B cell (primary cell): ENCODE measurements at places on chromosomes 2 and 18. TPM values are rescaled to one million over a fixed set of nuclear protein-coding genes. Genes with fewer than 3 reads are reported as not detected.

The ELOA2 gene
- not detected in 2 replicates for polyA plus RNA-seq

DNA sequence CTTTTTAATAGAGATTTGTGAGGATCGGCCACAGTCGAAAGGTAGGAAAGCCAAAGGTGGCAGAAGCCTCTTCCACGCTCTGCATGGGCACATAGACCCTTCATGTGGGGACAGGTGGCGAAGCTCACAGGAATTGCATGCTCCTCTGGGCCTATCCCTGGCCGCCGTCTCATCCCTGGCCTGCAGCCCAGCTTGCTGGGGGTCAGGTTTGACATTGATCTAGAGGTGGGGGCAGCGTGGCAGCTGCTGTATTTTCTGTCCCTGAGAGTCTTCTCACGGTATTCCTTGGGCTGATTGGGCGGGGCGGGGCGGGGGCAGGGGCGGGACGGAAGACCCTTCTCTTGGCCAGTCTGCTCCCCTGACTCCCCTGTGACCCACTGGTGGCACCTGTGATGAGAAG lies 48.9 kb downstream of the STK25 start:
- H3K36me3 ChIP-seq = no peaks in the 10 kb centered on the region
- DNase-seq = no peak

DNA sequence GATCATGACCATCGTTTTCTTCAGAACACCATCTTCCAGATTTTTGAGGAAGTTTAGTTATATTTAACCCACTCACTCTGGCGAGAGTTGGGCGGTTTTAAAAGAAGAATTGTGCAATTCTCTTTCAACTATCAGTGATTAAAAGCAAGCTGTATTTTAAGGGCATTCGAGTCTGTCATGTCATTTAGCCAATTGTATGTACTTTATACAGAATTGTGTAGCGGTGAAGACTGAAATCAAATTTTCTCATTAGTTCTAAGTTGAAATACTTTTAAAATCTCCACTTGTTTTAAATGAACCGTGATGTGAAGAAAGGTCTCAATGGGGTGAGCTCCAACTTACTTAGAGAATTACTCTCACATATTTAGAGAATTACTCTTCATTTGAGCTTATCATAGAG lies 214.6 kb upstream of the DTNA start:
- H3K4me3 ChIP-seq = no peak overlapping the region
- DNase-seq = no peak
- H3K27me3 ChIP-seq = peaks cover 4% of the 10 kb centered on the region
- no peaks in the 10 kb centered on the region for H3K36me3 ChIP-seq

DNA sequence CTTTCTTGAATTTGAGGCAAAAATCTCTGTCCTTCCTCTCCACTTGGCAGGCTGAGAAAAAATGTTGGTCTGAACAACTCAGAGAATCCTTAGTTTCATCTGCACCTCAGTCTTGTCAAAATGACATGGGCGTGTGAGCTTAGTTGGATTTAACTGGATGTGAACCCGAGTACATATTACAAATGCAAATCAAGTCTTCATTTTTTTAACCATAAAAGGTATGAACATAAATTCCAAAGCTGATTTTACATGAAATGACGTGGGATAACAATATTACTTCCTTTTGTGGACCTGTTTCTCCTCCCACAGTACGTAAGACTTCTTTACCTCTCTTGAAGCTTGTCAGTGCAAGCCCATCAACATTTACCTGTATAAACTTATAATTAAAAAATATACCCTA lies 32.6 kb upstream of the RND3 start:
- no peaks in the 10 kb centered on the region for H3K4me1 ChIP-seq
- H3K4me3 ChIP-seq = no peak overlapping the region
- no peaks in the 10 kb centered on the region for H3K27me3 ChIP-seq

- DNase-seq = no peak
- peaks cover 2% of the 10 kb centered on the region for H3K27me3 ChIP-seq
- no peak overlapping the region for H3K4me3 ChIP-seq
- H3K36me3 ChIP-seq = no peaks in the 10 kb centered on the region
These were observed 43.2 kb upstream of the SIX2 start for GRCh38 chr2:45052388-45052928.

DNA sequence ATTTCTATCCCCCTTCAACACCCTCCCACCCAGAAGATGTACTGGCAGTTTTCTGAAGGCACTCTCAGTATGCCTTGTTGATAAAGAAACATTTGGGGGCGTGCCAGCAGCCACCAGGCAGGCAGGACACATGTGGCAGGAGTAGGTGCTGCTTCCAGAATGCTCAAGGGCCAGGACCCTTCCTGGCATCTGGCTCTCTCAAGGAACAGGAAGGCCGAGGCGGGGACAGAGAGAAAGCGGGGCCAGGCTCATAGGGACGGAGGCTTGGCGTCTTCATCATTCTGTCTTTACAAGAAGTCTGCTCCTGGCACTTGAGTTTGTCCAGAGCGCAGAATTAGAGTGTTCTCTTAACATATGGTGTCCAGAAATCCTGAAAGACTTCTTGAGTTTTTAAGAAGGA lies 121.6 kb downstream of the FAM210A start:
- H3K4me3 ChIP-seq = no peak overlapping the region
- H3K36me3 ChIP-seq = peaks cover 2% of the 10 kb centered on the region

The CCDC74B gene
- polyA plus RNA-seq = 0.48 and 1.1 TPM in 2 replicates

The AFG3L2 gene
- 11.9 and 16.1 TPM in 2 replicates for polyA plus RNA-seq

DNA sequence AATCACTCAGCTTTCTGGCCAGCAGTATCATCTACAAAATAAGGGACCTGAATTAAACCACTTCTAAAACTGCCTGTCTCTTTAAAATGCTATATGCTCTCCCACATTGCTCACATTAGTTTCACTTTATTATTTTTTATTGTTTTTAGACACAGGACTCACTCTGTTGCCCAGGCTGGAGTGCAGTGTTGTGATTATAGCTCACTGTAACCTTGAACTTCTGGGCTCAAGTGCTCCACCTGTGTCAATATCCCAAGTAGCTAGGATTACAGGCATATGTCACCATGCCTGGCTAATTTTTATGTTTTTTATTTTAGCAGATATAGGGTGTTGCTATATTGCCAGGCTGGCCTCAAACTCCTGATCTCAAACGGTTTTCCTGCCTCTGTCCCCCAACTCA lies 591.3 kb upstream of the ZNF804A start:
- H3K27me3 ChIP-seq = no peaks in the 10 kb centered on the region
- H3K4me3 ChIP-seq = no peak overlapping the region
- H3K36me3 ChIP-seq = no peaks in the 10 kb centered on the region
- no peaks in the 10 kb centered on the region for H3K4me1 ChIP-seq

The SPC25 gene
- 0.12 and 0.16 TPM in 2 replicates for polyA plus RNA-seq

DNA sequence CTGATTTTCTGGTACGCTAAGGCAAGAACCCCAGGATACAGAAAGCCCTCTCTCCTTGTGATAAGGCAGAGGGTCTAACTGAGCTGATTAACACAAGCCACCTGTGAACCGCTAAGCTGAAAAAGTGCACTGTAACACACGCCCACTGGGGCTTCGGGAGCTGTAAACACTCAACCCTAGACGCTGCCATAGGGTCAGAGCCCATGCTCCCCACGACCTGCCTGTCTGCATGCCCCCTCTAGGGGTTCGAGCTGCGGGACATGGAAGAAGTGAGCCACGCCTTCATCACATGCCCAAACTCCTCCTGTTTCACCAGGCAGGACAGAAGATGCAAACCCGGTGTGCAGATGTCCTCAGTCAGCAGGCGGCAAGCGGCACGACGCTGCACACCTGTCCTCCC lies 173.9 kb upstream of the RAB12 start:
- H3K36me3 ChIP-seq = no peaks in the 10 kb centered on the region
- H3K27ac ChIP-seq = no peak overlapping the region
- no peaks in the 10 kb centered on the region for H3K27me3 ChIP-seq
- no peak overlapping the region for H3K4me3 ChIP-seq
- no peaks in the 10 kb centered on the region for H3K4me1 ChIP-seq

DNA sequence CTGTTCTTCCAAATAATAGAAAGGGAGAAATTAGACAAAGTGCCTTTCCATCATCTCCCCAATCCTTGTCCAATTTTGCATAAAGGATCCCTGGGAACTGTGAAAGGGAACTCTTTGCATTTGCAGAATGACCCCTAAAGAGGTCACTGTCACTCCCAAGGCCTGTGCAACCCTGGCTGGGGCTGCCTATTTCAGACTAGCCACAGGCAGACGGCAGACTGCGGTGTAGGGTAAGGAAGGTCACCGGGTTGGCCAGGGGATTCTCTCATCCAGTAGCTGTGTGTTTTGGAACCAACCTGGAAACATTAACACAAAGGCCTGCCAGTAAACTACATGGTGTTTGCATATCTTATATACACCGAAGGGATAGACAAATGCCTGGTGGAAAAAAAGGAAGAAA lies 818.7 kb downstream of the BCL11A start:
- H3K4me1 ChIP-seq = no peaks in the 10 kb centered on the region
- no peak for DNase-seq
- H3K36me3 ChIP-seq = no peaks in the 10 kb centered on the region
- H3K27ac ChIP-seq = no peak overlapping the region
- no peaks in the 10 kb centered on the region for H3K27me3 ChIP-seq
- no peak overlapping the region for H3K4me3 ChIP-seq

DNA sequence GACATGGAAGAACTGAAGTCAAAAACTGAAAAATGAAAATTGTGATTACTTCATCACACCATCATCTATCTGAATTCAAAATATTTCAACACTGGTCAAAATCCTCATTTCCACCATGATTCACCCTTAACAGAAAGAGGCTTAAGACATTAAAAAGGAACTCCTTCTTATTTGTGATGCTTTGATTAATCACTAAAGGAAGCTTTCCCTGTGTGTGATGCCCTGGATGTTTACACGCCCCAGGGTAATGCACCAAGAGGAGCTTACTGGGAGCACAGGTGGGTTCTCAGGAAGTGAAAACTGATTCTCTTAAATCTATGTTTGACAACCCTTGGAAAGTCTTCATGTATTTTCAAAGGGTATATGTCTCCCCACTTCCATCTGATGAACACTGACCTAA lies 11.5 kb downstream of the GRB14 start:
- no peaks in the 10 kb centered on the region for H3K4me1 ChIP-seq
- H3K36me3 ChIP-seq = no peaks in the 10 kb centered on the region
- H3K27me3 ChIP-seq = no peaks in the 10 kb centered on the region
- DNase-seq = no peak
- no peak overlapping the region for H3K27ac ChIP-seq

- no peak overlapping the region for H3K4me3 ChIP-seq
- no peak for DNase-seq
- no peak overlapping the region for H3K27ac ChIP-seq
- no peaks in the 10 kb centered on the region for H3K36me3 ChIP-seq
These were observed 314.3 kb upstream of the COL3A1 start for GRCh38 chr2:188659656-188660406.

DNA sequence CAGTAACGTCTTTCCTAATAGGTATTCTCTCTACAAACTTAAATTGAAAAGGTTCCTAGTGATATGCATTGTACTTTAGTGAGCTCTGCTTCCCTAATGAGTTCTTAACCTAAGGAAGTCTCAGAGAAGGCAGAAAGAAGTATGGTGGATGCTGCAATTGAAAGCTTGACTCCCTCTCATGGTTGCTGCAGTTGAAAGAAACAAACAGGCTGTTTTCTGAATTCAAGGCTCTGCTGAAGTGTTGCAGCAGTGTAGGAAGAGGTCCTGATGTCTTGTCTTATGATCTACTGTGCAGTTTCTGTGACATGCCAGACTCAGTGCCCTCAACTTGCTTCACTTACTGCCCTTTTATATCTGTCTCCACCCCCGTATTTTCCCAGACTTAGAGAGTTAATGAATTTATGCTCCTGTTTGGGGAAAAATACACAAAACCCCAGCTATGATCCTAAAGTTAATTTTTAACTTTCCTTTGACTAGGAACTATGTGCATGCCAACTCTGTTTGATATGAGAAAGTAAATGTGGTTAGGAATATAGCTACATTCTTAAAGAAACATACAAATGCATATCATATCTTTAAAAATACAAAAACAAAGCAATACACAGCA lies 655.3 kb upstream of the FAM98A start:
- H3K27me3 ChIP-seq = no peaks in the 10 kb centered on the region
- H3K4me1 ChIP-seq = no peaks in the 10 kb centered on the region
- no peaks in the 10 kb centered on the region for H3K36me3 ChIP-seq
- DNase-seq = no peak

The SLC8A1 gene
- 0.04 and 0.07 TPM in 2 replicates for polyA plus RNA-seq

The APCDD1 gene
- polyA plus RNA-seq = 0.79 and 1.0 TPM in 2 replicates
